ENCODE measurements at places on chromosomes 6 and 20.

DNA sequence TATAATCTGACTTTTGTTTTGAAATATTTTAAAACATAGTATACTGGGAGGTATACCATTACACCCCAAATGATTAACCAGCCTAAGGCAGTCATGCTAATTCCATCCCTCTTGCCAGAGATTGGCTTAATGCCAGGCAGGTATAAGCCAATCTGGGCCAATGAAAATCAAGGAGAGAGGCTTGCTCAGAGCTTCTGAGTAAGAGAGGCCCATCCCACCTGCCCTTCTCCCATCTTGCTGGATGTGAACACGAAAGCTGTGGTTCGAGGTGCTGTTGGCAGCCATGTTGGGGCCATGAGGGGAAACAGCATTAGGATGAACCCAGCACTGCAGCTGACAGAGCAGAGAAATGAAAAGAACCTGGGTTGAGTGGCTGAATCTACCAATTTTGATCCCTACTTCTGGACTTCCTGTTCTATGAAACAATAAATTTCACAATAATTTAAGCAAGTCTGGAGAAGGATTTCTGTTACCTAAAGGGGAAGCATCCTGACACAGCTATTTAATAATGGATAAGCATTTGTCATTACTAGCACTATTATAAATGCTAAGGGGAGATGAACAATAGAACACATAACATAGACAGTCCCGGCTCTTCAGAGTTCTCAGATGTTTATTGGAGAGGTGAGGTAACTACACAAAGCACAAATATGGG lies 152.3 kb downstream of the CDC5L start:
- no peak for DNase-seq

- no peak for DNase-seq
Observed at GRCh38 chr6:47413752-47414422, 63.7 kb upstream of the CD2AP start.

- DNase-seq: no peak
Observed at GRCh38 chr6:144957236-144957937, 672.3 kb downstream of the UTRN start.

DNA sequence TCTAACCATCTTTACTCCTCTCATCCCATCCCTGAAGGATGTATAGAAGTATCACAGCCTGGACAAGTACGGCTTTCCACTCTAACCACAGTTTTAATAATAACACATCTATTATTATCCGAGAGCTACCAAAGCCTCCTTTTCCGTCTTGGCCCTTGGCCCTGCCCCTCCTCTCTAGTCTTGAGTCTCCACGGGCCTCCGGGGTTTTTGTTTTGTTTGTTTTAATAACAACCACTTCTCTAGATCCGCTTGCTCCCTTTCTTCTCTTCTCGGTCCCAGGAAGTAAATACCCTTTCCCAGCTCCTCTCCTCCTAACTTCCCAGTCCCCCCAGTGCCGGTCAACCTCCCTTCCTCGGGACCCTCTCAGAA lies 661 bp downstream of the LCA5 start:
- no peak for DNase-seq

GRCh38 chr6:27693766-27694546 lies 218.2 kb downstream of the OR2B2 start:
- peak; percentile 59 for DNase-seq

GRCh38 chr20:19616081-19616480 lies 142.0 kb upstream of the RIN2 start:
- DNase-seq: no peak
